Amygdala (tissue), 56 donors: ENCODE measurements at places on chromosomes 7 and 10.

DNA sequence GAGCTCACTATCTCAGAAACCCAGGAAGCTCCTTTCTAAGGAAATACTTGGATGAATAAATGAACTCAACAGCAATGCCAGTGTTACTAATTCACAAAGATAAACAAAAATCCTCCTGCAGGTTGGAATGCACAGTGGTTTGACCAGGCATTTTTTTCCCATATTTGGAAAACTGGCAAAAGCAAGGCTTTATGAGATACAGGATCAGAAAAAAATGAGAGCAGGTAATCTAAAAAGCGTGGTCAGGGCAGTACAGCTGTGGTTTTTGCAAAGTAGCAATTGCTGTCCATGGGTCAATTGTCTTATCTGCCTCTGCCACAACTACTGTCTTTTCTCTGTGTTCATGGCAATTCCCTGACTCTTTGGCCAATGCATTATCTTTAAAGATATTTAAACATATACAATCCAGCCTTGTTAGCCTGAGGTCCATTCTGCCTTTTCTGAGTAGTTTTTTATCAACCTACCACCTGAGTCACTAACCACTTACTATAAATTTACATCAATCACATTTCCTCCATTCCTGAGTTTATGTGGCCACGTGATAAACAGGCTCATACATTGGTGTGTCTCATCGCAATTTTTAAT, 564.5 kb upstream of the IGFBP3 start:
- DNase-seq, result no peak

DNA sequence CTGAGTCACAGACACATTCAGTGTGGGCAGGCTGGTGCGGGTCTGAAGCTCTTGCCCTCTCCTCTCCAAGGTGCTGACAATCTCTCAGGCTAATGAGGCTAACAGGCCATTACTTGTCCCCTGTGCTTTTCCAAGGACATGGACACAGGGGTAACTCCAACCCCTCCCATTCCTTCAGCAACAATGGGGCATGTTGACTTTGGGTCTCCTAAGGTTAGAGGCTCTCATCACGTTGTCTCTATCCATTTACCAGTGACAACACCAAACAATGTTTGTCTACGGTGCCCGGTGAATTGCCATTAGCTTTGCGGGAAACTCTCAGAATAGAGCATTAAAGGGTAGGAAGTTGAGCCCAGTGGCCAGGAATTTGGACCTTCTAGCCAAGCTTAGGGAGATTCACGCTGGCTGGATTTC, 101.6 kb upstream of the TNS3 start:
- DNase-seq, result no peak

GRCh38 chr10:130578532-130579289, 442.5 kb downstream of the GLRX3 start:
- DNase-seq, result no peak

- DNase-seq, result no peak
Measured at GRCh38 chr7:32535162-32535702, 39.9 kb downstream of the AVL9 start.
